ENCODE measurements at places on chromosomes 7 and 10.
A peak's percentile ranks its signal among the peaks of the same experiment; 100 is the strongest.

DNA sequence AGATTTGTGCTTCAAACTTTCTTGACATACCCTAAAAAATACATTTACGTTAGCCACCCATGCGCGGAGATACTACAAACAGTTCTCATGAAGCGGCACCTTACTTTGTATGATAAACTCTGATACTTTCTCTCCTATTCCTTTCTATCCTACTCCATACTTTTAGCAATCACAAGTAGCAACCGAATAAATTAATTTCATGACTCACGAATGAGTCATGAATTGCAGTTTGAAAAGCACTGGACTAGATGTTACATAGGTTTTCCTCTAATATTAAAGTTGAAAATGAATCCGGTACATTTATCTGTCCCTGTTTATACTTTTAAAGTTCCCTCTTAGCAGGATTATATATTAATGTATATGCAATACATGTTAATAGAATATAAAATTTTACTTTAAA lies 67.6 kb downstream of the CUBN start:
- no peak for DNase-seq

DNA sequence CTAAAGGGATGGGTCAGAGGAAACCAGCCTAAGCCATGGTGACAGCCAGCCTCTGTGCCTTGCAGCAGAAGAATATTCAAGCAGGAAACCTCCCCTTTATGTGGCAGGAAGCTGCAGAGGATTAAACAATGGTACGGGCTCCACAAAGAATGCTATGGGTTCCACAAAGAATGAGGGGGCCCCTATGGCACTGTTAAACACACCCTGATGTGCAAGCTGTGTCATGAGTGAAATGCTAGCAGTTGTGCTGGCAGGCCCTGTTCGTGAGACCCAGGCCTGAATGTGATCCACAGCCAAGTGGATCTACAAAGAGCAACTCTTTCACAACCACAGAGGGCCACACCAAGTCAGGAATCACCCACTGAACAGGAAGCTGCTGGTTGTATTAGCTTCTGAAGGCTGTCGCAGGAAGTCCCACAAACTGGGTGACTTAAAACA lies 68.9 kb downstream of the MYOF start:
- DNase-seq = no peak

DNA sequence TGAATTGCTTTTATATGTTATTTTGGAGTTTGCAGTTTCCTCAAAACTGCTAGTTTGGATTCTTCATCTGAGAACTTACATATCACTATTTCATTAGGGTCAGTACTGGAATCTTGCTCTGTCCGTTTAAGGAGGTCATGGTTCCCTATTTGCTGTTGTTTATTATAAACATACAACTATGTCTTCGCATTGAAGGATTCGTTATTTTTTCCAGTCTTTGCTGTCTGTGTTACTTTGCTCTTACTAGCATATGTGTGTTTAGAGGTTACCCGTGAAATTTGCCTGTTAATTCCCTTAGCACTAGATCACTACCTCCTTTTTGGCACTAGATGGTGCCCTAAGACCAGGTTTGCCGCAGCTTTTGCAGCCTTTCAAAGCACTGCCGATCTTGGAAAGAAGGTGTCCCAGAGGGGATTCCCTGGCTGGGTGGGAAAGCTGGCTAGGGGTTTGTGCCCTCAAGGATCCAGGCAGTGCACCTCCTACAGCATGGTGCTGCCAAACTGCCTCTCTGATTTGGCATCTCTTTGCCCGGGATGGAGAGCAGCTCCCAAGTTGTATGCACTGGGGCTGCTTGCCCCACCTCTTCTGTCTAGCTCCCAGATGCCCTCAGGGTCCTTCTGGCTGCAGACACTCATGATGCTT lies 103.1 kb upstream of the APBB1IP start:
- DNase-seq = peak; percentile 78

DNA sequence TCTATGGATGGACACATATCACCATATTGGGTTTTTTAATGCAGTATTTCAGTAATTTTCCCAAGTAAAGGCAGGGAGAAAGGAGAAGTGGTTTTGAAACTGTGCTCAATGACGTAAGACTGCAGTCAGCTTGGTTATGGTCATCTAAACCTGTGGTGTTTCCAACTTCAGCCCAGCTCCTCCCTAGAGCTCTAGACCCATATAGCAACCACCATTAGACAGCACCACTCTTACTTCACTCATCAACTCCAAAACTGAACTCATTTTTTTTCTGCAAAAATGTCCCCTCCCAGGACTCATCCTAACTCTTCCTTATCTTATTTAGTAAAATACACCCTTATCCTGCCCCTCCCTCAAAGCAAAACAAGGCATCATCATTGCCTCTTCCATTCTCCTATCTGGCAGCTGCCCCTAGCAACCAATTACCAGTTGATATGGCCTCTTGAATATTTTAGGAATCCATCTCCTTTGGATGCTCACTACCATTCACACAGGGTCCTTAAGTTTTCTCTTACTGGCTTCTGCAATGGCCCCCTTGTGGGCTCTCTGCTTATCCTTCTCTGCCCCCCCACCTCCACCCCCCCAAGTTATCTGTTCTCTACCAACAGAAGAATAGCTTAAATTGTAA lies 1.5 kb upstream of the RALA start:
- no peak for DNase-seq

GRCh38 chr10:31299119-31299518 lies 19.9 kb upstream of the ZEB1 start:
- DNase-seq = no peak

DNA sequence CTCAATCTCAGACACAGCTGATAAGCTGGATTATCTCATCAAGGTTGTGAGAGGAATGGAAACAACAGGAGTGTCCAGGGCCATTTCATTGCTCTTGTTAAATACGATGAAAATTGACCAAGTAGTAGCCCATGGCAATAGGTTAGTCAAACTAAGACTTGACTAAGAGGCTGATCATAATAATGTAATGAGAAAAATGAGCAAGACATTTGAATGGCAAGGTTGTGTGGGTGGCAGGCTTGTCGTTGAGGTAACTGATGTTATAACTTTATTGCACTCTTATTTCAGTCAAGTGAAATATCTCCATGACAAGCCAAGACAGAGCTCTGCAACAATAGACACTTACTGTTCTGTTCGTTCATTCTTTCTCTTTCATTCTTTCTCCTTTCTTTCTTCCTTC lies 532.0 kb downstream of the GATA3 start:
- no peak for DNase-seq

GRCh38 chr10:7243873-7244272 lies 167.0 kb downstream of the SFMBT2 start:
- DNase-seq = no peak

DNA sequence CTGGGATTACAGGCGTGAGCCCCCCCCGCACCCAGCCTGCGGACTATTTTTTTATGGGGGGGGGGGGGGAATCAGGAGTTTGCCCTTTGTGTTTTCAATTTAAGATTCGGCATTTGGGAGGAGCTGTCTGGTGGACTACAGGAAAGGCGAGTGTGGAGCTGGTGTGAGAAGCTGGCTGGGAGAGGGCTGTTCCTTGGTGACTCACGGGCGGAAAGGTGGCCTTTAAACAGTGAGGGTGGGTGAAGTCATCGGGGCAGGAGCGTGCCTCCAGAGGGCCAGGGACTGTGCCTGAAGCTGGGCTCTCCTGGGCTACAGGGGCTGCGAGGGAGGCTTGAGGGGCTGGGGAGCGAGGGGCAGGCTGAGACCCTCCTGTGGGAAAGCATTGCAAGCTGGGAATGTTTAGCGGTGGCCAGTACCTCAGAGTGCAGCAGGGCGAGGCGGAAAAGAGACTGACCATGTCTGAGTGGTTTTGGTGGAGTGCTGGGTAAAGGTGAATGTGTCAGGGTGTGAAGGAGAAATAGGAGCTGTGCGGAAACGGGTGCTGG lies 39.7 kb upstream of the ZNF32 start:
- peak; percentile 29 for DNase-seq

DNA sequence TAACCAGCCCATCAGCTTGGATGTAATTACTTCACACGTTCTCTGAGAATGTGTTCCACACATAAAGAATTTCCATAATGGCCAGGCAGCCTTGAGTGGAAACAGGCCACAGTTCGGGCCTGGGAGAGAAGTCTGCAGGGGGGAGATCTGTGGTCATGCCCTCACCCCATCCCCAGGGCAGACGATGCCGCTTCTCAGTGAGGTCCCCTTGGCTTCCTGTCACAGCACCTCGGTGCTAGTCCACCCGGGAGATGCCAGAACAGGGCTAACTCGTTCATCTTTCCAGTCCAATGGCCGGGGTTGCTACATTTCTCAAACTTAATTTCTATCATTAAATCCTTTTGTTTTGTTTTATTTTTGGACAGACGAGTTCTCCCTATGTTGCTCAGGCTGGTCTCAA lies 624.1 kb downstream of the PTPRN2 start:
- no peak for DNase-seq

DNA sequence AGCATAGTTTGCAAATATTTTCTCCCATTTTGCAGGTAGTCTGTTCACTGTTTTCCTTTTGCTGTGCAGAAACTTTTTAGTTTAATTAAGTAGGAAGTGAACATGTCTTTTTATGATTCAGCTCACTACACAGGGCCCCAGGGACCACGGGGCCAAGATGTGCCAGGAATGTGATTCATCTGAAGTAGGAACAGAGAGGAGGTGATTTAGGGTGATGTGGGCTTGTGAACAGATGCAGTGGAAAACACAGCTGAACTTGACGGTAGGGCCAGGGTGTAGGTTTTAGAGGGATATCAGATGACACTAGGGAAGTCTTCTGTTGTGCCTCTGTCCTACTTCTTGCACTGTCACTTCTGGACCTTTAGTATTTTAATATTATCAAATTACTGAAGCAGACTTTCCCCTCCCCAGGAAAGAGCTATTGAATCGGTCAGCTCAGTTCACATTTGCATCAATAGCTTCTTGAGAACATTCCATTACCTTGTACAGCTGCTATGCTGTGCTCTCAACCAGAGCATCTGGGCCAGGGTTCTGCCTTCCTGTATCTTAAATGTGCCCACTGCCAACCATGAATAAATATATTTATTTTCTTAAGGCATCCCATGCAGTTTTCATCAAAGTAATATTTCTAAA lies 96.9 kb downstream of the OSBPL3 start:
- DNase-seq = no peak

- no peak for DNase-seq
Measured at GRCh38 chr7:26185131-26185843, 15.3 kb downstream of the HNRNPA2B1 start.

GRCh38 chr10:34804306-34804705 lies 10.8 kb downstream of the PARD3 start:
- DNase-seq = no peak

DNA sequence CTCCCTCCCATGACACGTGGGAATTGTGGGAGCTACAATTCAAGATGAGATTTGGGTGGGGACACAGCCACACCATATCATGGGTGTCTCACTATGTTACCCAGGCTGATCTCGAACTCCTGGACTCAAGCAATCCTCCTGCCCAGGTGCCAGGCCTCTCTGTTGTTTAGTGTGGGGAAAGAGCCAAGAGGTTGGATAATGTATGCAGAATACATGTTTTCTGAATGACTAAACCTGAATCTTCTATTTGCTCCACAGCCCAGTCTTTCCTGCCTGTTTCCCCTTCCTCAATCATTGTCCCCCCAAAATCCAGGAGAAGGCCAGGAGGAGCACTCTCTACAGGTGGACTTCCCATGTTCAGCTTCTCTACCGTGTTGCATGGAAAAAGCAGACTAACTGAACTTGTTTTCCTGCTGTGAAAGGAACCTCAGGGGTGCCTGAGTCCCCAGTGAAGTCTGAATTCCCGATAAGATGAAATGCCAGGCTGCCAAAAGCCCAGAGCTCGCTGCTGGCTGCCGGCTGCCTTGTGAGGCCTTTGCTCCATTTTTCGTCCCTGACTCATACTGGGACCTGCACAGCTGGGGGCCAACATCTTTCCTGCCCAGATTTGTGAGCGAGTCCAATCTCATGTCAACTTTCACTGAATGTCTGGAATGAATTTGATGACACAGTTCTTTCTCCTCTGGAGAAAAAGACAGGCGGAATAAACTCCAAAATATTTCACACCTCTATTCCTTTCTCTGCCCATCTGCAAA lies 588.0 kb downstream of the CALN1 start:
- DNase-seq = no peak

DNA sequence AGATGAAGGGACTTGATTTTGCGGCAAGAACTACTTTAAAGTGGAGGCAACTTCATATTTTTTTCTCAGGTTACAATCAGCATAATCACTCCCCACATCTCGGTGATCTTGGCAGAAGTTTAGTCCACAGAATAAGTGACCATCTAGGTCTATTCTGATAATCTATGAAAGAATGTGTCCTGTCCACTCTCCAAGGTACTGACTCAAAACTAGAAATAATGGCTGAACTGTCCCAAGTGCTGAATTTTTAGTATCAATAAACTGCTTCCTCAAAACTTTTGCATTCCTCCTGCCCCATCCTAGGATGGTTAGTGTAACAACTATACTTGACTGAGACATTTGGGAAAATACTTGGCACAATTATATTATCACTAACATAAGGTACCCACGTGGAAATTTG lies 10.9 kb upstream of the CHRM2 start:
- peak; percentile 21 for DNase-seq

- no peak for DNase-seq
Measured at GRCh38 chr10:110388687-110389052, 84.0 kb upstream of the SMNDC1 start.

GRCh38 chr7:46916581-46916980 lies 665.3 kb downstream of the TNS3 start:
- DNase-seq = no peak

DNA sequence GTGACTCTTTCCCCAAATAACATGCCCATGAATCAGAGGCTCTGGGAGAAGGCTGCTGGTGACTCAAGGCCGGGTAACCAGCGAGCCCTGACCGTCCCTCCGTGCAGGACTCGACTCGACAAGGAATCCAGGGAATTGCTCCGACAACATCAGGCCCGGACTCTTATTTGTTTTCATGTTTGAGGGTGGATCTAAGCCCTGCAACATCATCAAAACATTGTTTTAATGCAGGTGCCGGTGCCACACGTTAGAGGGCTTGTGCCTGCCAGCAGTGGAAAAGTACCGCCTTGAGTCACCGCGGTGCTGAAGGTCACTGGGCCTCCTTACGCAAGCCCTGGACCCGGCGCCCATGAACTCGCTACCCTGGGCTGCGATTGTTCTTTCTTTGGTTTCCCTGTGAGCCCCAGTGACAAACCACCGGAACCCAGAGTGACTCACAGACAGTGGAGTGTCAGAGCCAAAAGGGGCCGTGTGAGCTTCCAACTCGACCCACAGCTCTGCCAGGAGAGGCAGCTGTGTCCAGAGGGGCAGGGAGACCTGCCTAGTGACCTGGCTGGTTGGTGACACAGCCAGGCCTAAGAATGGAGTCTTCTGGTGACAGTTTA lies 139.4 kb upstream of the SHH start:
- no peak for DNase-seq

- DNase-seq = no peak
Measured at GRCh38 chr10:30617070-30617469, 12.5 kb downstream of the LYZL2 start.

All from Caco-2 (cell line).